ENCODE measurements at places on chromosomes 11 and 22.

DNA sequence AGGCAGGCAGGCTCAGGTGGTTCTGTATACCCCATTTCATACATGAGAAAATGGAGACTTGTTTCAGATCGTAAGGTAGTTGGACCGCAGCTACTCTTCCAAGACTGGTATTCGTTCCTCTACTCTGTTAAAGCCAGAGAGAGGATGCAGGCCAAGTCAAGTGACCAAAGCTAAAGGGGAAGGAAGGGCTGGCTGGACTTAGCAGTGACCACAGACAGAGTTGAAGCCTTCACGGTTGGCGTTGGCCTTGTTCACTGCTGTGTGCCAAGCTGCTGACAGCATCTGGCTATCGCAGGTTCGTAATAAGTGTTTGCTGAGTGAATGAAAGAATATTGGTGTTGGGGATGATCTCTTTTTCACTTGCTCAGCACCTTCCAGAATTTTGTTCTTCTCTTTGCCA is 64.2 kb downstream of the PTPRJ start:
- DNase-seq = no peak

DNA sequence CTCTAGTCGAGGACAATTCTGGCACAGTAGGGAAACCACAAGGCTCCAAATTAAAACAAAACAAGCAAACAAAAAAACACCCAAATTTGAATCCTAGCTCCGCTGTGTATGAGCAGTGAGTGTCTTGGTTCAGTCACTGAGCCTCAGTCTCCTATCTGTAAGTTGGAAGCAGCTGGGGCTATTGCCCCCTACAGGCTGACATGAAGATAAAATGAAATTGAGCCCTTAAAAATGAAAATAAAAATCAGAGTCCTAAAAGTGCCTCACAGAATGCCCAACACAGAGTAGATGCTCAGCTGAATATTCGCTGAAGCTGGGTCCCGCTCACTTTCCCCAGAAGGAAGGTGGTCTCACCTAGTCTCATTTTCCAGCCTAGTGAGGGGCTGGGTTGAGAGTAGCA is 65.2 kb downstream of the PDE2A start:
- DNase-seq = no peak

- DNase-seq = no peak
Observed at GRCh38 chr11:59552844-59553243, 41.5 kb downstream of the OR4D9 start.

- no peak for DNase-seq
Observed at GRCh38 chr11:114169821-114170220, 110.3 kb downstream of the ZBTB16 start.

- DNase-seq = peak; percentile 8
Observed at GRCh38 chr11:71311928-71312510, 59.6 kb upstream of the SHANK2 start.

- DNase-seq = no peak
Observed at GRCh38 chr22:38572065-38572464, 2.1 kb upstream of the DMC1 start.

DNA sequence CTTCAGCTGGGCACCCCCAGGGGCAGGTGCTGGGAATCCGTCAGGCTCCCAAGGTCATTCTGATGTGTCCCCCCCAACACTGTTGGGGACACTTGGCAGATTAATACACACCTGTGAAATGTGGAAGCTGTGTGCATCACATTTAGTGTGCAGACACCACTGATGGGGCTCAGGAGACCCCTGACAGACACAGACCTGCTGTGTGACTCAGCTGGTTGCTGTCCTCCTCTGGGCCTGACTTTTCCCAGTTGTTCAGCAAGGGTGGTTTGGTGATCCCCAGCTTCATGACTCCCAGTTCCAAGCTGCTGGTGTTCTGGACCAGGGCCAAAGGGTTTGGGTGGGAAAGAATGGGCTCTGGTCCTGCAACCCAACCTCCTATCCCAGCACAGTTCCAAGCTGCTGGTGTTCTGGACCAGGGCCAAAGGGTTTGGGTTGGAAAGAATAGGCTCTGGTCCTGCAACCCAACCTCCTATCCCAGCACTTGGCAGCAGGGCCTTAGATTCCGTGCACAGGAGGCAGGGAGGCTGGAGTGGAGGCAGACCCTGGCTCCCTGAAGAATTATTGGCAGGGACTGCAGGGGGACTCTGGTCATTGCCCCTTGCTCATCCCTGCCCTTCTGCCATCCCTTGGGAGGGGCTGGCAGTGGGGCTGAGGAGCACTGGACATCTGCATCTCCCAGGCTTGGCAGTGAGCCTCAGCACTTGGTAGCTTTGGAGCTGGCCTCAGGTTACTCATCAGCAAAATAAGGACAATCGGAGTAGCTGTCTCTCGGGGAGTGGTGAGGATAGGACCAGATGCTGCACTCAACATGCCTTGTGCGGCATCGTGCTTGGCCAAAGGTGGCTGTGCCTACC is 8.4 kb upstream of the OMP start:
- no peak for DNase-seq

DNA sequence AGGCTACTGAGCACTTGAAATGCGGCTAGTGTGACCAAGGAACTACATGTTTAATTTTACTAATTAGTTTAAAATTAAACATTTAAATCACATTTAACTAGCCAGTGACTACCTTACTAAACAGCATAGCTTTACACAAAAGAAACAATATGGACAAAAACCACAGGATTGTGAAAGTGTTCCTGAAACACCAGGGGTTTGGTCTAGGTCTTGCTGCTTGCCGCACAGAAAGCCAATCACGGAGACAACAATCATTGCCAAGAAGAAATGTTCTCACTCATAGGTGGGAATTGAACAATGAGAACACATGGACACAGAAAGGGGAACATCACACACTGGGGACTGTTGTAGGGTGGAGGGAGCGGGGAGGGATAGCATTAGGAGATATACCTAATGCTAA is 309.5 kb downstream of the C11orf87 start:
- no peak for DNase-seq

GRCh38 chr22:45103756-45104155 is 60.0 kb upstream of the NUP50 start:
- DNase-seq = no peak

DNA sequence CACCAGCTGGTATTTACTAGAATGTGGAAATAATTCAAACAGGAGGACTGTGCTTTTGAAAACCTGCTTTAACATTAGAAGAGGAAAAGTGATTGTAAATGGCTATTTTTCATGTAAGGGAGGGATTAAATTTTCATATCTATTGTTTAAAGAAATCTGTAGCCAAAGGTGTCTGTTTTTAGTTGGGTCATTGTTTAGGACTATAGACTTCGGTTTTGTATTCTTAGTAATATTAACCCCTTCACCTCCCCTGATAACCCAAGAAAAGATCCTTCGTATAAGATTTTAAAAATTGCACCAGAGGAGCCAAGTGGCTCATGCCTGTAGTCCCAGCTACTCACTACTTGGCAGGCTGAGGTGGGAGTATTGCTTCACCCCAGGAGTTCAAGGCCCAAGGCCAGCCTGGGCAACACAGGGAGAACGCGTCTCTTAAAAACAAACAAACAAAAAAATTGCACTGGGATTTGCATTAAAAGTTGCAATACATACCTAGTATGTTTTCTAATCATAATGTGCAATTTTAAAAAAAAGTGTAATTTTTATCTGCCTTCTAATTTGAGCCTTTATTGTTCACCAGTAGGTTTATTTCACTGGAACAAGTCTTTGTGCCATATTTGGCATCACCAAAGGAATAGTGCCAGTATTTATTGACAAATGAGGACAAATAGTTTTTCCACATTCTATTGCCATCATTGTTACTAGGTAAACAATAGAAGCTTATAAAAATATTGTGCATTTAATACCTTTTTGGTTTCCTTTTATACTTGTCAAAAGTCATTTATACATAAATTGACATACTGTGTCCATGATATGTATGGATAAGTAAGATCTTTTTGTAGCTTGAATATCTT is 34.3 kb downstream of the MTMR3 start:
- DNase-seq = no peak

GRCh38 chr22:22397292-22397870 is 111.2 kb downstream of the ZNF280B start:
- no peak for DNase-seq

DNA sequence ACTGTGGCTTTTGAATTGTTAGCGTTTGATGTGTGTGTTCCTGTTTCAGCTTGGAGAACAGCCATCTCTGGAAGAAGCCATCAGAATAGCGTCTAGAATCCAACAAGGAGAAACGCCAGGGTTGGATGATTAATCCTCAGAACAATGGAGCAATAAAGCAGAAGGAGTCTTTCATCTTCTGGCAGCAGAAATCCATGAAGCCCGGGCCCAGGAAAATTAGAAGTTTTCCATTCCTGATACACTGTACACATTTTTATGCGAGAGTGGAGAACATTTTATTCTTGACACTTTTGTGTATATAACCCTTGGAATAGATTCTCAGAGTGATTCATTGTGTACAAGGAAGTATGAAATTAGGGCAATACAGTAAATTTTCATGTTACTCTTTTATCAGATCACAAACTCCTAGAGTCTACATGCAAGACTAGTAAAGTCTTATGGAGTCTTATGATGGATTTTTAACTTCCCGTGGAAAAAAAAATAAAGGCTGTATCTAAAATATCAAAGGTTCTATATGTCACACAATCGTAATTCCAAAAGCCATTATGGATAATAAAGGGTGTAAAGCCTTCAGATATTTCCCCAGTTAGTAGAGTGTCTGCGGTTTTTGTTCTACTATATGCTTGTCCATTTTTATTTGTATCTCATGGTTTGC is 45.9 kb upstream of the WEE1 start:
- DNase-seq = no peak

DNA sequence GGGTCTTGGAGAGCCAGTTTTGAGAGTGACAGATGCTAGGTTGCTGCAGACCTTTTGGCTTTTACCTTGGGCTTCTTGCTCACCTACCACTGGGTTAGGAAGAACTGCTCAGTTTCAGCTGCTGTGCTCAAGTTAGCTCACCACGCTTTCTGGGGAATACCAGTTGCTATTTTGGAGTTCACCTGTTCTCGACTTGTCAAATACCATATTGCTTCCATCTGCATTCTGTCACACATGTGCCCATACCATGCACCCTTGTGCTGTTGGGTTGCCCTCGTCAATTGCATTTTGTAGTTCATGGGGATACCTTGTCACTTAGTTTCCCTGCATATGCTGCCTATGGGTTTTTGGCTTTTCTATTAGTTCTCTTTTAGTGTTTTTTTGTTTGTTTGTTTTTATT is 23.0 kb upstream of the BARX2 start:
- DNase-seq = no peak

DNA sequence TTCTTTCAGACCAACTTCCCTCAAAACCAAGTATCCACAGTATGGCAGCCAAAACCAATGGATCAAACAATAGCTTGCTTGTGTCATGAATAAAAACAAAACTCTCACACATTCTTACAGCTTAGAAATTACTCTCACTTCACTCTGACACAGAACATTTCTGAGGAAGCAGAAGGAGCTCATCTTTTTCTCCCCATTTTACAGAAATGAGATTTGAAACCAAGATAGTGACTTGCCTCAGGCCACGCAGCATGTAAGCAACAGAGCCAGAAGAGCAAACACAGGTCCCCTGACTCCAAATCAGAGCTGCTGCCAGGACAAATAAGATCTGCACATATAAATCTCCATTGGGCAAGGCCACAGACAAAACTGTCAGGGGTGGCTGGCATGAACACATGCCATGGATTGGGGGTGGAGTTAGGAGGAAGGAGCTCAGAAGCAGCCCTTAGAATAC is 64.8 kb downstream of the RAB30 start:
- peak; percentile 38 for DNase-seq

GRCh38 chr11:536841-537621 is at the start of gene LRRC56:
Gene LRRC56 (plus strand): TSS chr11:537527. CDS start chr11:540685, 3,158 bp downstream.
- DNase-seq = peak; percentile 96

DNA sequence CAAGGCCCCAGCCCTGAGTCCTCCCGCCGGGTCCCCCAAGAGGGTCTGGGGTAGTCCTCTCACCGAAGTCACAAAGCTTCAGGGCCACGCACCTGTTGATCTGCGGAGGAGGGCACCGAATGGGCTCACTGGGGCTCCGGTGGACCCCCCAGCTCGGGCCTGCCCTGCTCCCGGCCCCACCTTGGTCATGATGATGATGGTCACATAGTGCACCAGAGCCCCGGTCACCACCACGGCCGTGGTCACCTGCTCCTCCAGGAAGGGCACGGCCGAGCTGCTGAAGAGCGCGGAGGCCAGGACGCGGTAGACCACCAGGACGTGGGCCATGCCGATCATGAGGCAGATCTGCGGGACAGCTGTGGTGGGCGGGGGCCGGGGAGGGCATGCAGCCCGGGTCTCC is 13.5 kb upstream of the SIGIRR start:
- DNase-seq = no peak

DNA sequence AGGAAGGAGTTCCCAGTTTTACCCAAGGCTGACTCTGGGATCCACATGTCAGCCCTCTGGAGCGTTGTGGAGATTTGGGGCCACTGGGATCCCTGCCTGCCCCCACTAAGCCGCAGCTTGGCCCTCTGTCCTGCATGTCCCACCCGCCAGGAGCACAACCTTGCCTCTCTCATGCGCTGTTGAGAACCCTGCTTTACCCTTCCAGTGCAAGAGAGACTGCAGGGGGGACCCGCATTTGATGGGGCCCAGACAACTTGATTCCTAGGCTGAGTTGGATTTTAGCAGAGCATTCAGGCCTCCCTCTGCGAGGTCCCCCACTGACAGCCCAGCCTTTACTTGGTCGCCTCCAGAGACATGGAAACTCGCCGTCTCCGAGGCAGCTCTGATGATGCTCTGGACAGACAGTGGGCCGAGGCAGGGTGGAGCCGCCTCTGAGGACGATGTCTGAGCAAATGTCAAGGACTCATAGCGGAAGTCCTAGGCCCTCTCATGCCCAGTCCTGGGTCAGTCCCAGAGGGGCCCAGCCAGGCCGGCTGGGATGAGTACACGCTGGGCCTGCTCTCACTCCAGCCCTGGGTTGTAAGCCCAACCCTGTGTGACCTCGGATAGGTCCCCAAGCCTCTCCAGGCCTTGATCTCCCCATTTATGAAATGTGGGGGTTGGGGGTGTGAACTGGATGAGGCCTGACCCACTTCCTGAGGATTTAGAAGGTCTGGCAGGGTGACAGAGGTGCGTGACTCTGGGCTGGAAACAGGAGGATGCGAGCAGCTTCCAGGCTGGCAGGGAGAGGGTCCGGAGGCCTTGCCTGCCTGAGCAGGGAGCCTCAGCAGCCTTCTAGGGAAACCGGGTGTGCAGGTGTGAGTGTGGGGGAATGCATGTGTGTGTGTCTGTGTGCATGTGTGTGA is 630 bp downstream of the CD5 start:
- DNase-seq = peak; percentile 70

DNA sequence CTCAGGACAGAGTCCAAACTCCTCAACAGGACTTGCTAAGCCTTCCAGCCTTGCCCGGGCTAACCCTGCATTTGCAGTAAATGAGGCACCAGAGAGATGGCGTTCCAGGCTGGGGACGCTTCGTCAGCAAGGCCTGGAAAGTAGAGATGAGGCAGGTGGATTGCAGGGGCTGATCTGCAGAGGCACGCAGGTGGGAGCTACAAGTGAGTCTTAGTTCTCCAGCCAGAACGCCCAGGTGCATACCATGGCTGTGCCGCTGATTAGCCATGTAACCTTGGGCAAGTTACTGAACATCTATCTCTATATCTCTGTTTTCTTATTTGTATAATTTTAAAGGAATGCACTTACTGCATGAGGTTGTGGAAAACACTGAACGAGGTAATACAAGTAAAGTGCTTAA is 52.7 kb upstream of the BARX2 start:
- DNase-seq = no peak

All from activated T-cell treated with anti-CD3 and anti-CD28 coated beads, Interleukin-2, amount 50 U/mL, for 24 hours (primary cell).